ENCODE measurements at places on chromosomes 6 and 20.
A peak's percentile ranks its signal among the peaks of the same experiment; 100 is the strongest.

GRCh38 chr6:20236909-20237600 lies 24.8 kb upstream of the MBOAT1 start:
- DNase-seq, result no peak

- no peak for DNase-seq
Measured at GRCh38 chr20:8168785-8169288, 36.8 kb downstream of the PLCB1 start.

GRCh38 chr6:16224409-16224808 lies 14.0 kb upstream of the GMPR start:
- no peak for DNase-seq

DNA sequence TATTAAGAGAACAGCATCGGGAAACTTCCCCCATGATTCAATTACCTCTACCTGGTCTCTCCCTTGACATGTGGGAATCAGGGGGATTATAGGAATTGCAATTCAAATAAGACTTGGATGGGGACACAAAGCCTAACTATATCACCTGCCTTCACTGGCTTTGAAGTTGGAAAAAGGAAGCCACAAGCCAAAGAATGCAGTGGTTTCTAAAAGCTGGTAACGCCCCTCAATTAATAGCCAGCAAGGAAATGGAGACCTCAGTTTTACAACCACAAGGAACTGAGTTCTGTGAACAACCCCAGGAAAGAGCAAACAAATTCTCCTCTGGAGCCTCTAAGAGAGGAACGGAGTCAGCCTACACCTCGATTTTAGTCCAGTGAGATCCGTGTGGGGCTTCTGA lies 244.1 kb downstream of the TFAP2A start:
- DNase-seq, result no peak

- no peak for DNase-seq
Measured at GRCh38 chr20:53617791-53618489, 24.3 kb upstream of the ZNF217 start.

- DNase-seq, result no peak
Measured at GRCh38 chr6:139977887-139978332, 603.5 kb upstream of the CITED2 start.

DNA sequence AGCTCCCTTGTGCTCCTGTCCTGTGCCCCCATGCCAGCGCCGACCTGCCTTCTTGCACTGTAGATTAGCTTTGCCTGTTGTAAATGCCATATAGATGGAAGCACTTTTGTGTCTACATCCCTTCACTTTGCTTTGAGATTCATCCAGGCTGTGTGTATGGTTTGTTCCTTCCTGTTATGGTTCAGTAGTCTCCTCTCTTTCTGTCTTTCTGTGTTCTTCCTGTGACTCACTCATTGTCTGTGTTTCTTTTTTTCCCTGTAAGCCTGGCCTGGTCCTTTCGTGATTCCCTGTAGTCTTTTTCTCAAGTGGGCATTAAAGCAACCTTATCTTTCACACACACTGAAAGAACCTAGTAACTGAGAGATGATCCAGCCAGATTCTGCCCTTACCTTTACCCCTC lies 66.6 kb downstream of the JARID2 start:
- no peak for DNase-seq

GRCh38 chr20:53513168-53513488 lies 80.5 kb downstream of the ZNF217 start:
- DNase-seq, result no peak

GRCh38 chr6:145734486-145735355 lies 599 bp downstream of the EPM2A start:
- peak; percentile 85 for DNase-seq

DNA sequence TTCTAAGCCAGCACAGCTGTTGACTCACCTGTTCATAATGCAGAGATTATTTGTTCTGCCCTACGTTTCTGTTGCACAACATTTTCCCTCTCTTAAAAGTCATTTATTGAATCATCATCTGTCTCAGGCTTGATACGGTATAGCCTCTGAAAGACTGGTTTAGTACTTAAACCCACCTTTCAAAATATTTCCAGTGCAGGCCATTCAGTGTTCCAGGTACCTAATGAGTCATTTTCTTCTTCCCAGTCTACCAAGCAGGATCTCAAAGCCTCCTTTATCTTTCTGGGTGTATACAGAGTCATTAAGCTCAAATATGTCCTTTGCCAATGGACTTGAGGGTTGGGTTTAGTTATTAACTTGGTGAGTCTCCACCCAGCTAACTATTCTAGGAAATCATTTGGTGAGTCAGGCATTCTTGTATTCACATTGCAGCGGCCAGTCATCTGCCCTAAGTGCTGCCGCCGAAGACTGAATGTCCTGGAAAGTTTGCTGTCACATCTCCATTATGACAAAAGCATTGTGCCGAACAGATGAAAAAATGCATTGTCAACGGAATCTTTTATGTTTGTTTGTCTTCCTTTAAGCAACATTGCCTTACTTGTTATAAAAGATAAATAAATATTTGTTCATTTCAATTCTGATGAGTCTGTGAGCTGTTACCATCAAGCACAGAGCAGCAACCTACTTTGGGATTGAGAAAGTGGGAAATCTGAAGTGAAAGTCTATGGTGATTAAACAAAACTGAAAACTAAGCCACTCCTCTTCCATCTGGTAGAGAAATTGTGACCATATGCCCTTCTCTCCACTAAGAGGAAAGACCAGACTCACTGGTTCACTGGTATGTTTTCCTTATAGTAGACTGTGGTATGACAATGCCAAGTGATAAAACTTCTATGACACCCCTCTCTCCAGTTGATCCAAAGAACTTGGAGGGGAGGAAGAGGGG lies 14.3 kb upstream of the FAM135A start:
- DNase-seq, result no peak

- no peak for DNase-seq
Measured at GRCh38 chr6:31898383-31899011, 999 bp upstream of the EHMT2 start.

- DNase-seq, result no peak
Measured at GRCh38 chr6:56025795-56026194, 150.4 kb upstream of the BMP5 start.

DNA sequence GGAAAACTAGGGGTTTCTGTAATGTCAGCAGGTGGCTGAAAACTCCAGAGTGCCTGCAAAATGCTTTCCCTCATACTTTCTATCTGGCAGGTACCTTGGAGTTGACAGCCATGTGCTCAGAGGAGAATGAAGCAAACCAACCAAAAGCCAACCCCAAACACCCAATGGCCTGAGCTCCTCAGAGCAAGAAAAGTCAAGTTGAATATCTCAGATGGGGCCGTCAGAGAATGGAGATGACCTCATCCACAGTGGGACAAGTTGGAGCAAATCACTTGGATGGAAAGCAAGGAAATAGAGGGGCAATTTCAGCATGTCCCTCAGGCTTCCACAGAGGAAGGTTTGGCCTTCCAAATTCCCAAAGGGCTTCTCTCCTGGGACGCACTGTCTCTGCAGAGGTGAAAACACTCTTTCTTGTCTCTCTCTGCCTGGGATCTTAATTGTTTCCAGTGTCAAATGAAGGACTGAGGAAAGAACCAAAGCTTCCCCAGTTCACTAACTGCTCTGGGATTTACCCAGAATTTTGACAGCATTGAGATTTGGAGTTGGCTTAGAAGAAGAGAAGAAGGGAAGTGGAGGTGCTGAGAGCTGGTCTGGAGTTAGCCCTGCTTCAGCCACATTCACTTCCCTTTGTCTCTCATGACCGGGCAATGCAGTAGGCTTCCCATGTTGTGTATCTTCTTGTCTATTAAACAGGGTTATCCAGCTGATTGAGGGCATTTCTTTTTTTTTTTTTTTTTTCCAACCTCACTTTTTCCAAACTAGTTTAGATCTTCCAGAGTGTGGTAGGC lies 42.2 kb downstream of the PRND start:
- DNase-seq, result no peak

DNA sequence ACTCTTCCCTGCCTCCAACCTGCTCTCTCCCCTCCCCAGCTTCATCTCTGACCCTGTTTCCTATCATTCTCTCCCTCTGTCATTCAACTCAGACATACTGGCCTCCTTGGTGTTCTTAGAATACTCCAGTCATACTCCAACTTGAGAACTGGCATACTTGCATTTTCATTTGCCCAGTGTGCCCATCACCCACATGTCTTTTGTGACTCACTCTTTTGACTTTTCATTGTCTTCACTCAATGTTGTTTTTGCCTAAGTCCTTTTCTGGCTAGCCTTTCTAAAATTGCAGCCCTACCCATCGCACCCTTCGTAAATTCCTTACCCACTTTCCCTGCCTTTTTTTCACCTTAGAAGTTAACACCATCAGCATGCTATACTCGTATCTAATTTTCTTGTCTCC lies 77.0 kb upstream of the CD2AP start:
- no peak for DNase-seq

DNA sequence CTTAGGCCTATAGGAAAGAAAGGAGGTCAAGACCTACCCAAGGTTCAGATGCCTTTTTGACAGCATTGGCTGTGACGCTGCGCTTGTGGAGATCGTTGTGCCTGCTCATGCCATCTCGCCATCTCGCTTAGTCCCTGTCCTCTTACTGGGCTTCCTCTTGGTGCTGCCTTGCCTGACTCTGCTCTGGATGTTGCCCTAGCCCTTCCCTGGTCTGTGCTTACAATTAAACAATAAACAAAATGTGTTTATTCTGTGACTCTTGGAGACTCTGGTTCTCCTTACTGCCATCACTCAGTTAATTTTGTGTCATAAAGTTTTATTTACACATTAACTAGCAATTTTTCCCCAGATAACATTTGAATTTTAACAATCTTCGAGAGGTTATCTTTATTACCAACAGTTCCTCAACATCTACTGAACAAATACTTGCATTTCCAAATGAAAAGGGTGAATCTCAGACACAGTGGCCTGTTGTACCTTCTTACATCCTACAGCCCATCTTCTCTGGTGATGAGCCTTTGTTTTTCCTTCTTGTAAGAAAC lies 11.6 kb downstream of the AFDN start:
- DNase-seq, result no peak

GRCh38 chr20:32168184-32168910 lies 39.2 kb downstream of the PLAGL2 start:
- no peak for DNase-seq

DNA sequence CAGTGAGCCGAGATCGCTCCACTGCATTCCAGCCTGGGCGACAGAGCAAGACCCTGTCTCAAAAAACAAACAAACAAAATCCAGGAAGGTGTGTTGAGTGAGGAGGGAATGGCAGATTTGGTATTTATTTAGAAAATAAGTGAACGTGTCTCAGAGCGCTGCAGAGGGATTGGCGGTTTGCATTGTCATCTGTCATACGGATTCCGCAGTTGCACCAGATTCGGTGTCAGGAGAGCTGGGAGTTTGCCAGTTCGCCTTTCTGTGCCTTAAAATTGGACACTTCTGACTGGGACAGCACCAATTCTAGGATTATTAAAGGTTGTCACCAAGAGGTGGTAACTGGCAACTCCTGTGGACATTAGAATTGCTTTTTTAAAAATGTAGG lies 912 bp downstream of the SNRNP48 start:
- DNase-seq, result peak; percentile 64

- no peak for DNase-seq
Measured at GRCh38 chr6:138814179-138814834, 18.4 kb downstream of the ECT2L start.

DNA sequence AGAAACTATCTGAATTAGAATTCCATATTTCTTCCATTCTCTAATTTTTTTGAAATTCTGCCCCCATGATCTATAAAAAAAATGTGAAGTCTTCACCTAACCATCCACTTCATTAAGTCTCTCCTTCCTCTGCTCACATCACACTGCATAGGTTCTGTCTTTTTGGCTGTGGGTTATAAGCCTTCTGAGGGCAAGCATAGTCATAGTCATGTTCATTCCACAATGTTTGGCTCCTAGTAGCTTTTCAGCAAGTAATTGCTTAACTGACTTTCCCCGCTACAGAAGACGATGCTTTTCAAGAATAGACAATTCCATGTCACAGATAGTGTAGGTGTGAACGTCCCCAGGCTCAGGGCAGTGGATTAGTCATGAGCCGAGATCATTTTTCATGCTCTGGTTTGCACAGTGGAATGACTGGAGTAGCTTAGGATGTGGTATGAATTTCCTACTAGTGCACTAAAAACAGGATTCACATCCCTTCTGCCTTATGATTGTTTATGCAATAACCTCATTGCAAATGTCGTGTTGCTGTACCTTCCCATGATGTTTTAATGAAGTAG lies 29.1 kb downstream of the WRNIP1 start:
- no peak for DNase-seq

GRCh38 chr6:129709196-129709768 lies 695 bp downstream of the ARHGAP18 start:
- DNase-seq, result peak; percentile 14

DNA sequence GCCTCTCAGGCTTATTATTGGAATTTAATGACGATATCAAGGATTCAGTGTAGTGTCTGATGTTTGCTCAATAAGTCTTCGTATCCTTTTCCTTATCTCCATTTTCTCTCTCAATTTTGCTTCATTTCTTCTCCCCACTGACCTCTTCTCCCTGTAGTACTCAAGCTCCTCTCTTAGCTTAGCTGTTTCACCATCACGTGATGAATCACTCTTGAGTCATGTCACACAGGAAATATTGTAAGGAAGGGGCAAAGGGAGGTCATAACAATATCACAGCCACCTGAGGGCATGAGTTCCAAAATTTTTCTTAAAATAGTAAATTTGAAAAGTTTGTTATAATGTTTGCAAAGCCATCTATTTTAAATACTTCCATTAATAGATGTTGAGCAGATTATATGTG lies 392.2 kb upstream of the MARCKS start:
- no peak for DNase-seq

GRCh38 chr6:116631379-116631990 lies 15.2 kb downstream of the RSPH4A start:
- no peak for DNase-seq

- no peak for DNase-seq
Measured at GRCh38 chr6:12717356-12717755, 789 bp downstream of the PHACTR1 start.

- DNase-seq, result peak; percentile 96
Measured at GRCh38 chr20:33669873-33670640, 3.3 kb downstream of the ACTL10 start.

DNA sequence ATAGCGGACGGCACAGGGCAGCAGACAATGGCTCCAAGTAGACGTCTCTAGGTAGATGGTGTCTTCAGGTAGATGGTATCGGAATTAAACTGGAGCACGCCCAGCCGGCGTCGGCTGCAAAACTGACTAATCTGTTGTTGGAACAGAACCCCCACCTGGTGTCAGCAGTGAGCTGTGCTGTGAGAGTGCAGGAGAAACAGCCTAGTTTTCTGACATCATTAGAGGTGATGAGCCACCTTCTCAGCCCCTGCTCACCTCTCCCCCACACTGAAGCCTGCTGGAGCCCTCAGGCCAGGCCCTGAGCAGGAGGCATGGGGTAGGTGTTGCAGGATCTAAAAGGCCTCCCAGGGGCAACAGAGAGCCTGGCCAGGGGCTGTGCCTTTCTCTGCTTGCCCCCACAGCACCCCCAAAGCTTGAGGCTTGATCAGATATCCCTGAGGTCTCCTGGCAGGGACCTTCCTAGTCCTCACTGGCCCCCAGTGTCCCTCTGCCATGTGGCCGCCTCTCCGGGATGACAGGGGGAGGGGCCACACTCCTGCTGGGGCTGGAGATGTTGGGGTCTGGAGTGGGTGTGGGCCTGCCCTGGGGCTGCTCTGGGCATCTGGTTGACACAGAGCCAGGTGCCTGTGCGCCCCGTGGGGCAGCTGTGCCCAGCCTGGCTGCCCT lies 6.9 kb upstream of the HELZ2 start:
- peak; percentile 79 for DNase-seq

All from posterior cingulate gyrus (tissue), 11 donors.